Stomach (tissue), 19 donors: ENCODE measurements at places on chromosomes 1 and 21. TPM values are rescaled to one million over a fixed set of nuclear protein-coding genes. Genes with fewer than 3 reads are reported as not detected.
A peak's percentile ranks its signal among the peaks of the same experiment; 100 is the strongest.

GRCh38 chr1:159162516-159163265 lies 8.7 kb upstream of the CADM3 start:
- no peak overlapping the region for H3K4me3 ChIP-seq
- peaks cover 17% of the 10 kb centered on the region for H3K27me3 ChIP-seq
- no peak for DNase-seq
- peaks cover 8% of the 10 kb centered on the region for H3K4me1 ChIP-seq

Gene LCE6A
- total RNA-seq, result not detected

GRCh38 chr1:152388889-152389288 lies 25.2 kb downstream of the CRNN start:
- H3K27ac ChIP-seq, result no peak overlapping the region
- DNase-seq, result no peak
- peaks cover 3% of the 10 kb centered on the region for H3K27me3 ChIP-seq
- no peaks in the 10 kb centered on the region for H3K36me3 ChIP-seq

DNA sequence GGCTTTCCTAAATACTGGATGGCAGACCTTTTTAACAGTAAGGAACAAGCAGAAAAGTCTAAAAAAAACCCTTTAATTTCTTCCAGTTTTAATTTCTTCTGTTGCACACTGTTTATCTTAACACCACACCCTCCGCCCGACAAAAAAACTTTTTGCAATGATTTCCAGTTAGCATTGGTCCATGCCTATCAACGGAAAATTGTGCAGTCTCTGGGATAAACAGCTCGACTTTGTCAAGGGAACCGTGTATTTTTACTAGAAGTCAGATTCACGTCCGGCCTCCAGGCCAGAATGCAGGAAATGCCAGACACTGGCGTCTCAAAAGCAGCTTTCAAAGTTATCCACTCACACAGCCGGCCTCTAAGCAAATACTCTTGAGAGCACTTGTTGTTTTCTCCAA lies 378 bp upstream of the NUP210L start:
- no peak overlapping the region for H3K4me3 ChIP-seq
- H3K27ac ChIP-seq, result peak overlapping the region; percentile 65
- H3K4me1 ChIP-seq, result peaks cover 16% of the 10 kb centered on the region
- peak; percentile 70 for DNase-seq
- H3K27me3 ChIP-seq, result no peaks in the 10 kb centered on the region

Gene CD1D
- not detected for total RNA-seq

Gene CLEC20A
- total RNA-seq, result not detected

Gene TMEM240
- not detected for total RNA-seq

DNA sequence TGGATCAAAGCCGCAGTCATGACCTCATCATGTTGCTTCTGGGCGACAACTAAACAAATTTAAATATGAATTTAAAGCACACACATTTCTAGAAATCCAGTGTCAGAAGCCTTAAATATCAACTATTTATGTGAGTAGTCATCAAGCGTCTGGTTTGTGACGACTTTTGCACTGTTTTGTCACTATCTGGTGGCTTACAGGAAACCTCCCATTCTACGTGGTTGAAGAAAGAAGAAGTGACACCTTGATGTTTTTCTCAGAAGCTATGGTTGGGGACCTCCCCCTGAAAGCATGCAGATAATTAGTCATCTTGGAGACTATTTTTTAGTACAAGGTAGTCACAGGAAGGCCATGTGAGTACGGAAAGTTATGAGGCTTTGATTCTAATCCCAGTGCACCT lies 58.5 kb downstream of the TENT5C start:
- no peak overlapping the region for H3K4me3 ChIP-seq
- H3K27ac ChIP-seq, result no peak overlapping the region
- H3K36me3 ChIP-seq, result no peaks in the 10 kb centered on the region
- H3K27me3 ChIP-seq, result no peaks in the 10 kb centered on the region

DNA sequence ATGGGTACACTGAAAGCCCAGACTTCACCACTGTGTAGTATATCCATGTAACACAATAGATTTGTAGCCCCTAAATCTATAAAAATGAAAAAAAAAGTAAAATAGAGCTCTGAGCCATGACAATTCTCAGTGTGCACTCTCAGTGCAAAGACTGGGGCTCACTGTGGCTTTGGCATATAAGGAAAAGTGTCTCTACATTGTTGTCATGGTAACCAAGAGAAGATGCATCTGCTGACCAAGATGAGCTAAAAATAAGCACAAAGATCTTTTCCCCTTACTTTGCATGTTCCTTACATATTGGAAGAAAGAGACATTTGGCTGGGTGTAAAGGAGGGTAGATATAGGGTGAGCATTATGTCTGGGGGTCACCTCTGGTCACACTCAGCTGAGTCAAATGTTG lies 12.0 kb downstream of the PGLYRP4 start:
- no peak overlapping the region for H3K27ac ChIP-seq
- DNase-seq, result no peak
- H3K27me3 ChIP-seq, result no peaks in the 10 kb centered on the region
- no peaks in the 10 kb centered on the region for H3K4me1 ChIP-seq

DNA sequence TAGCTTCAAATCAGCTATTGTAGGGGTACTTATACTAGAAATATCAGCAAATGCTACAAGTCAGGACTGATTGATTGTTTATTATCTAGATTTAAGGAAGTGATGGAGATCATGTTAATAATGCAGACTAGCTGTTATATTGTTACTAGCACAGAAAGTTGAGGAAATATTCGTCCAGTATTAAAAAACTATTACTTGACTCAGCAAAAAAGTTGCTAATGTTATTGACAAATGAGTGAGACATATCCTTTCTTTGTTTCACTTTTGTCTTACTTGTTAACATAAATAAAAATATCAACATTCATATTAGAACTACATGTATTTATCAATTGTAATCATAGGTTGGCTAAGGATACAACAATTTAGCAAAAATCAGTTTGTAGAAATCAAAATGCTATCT lies 114.1 kb downstream of the WDR3 start:
- H3K36me3 ChIP-seq, result no peaks in the 10 kb centered on the region
- no peak for DNase-seq
- no peak overlapping the region for H3K4me3 ChIP-seq
- H3K27me3 ChIP-seq, result no peaks in the 10 kb centered on the region
- no peak overlapping the region for H3K27ac ChIP-seq

- no peak for DNase-seq
- H3K27ac ChIP-seq, result no peak overlapping the region
- H3K27me3 ChIP-seq, result peaks cover 4% of the 10 kb centered on the region
- no peaks in the 10 kb centered on the region for H3K36me3 ChIP-seq
- no peaks in the 10 kb centered on the region for H3K4me1 ChIP-seq
Observed at GRCh38 chr1:34002810-34003209, 138.9 kb downstream of the HMGB4 start.

GRCh38 chr1:55650444-55650843 lies 435.3 kb upstream of the USP24 start:
- H3K27ac ChIP-seq, result no peak overlapping the region
- no peak for DNase-seq
- no peaks in the 10 kb centered on the region for H3K4me1 ChIP-seq
- H3K36me3 ChIP-seq, result no peaks in the 10 kb centered on the region
- H3K4me3 ChIP-seq, result no peak overlapping the region

DNA sequence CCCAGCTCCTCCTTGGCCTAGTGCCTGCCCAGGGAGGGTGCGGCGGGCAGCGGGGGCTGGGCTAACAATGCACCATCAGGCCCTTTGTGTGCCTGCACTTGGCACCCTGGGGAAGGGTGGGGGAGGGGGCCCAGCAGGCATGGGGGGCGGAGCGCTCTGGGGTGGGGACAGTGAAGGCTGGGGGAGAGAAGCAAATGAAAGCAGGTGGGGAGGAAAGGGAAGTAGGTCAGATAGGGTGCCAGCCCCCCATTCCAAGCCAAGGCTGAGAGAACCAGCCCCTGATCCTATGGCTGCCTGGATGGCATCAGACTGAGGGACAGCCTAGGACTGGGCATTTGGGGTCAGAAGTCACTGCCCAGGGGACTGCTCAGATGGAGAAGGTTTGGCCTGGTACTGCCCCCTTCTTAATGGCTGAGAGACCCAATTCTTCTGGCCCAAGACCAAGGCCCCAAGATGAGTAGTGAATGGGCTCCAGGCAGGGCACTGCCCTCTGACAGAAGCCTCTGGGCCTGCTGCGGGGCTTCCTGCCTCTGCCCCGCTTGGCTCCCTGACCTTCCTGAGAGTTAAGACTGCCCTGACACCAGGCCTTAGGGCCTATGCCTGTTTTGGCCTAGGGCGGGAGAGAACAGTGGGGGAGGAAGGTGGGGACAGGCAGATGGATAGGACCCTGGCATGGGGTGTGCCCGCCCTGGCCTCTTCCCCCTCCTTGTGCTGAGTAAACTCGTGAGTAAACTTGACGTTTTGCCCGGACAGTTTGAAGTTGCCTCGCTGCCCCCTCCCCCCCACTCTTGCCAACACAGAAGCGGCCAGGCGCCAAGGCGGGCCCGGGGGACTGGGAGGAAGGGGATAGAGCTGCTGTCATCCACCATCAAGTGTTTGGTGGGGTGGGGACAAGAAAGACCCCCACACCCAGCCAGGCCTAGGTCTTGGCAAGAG lies 2.7 kb downstream of the ZBTB7B start:
- H3K36me3 ChIP-seq, result no peaks in the 10 kb centered on the region
- H3K4me1 ChIP-seq, result peaks cover 64% of the 10 kb centered on the region
- H3K27ac ChIP-seq, result peak overlapping the region; percentile 100
- peak; percentile 64 for DNase-seq
- H3K4me3 ChIP-seq, result peak overlapping the region; percentile 78

DNA sequence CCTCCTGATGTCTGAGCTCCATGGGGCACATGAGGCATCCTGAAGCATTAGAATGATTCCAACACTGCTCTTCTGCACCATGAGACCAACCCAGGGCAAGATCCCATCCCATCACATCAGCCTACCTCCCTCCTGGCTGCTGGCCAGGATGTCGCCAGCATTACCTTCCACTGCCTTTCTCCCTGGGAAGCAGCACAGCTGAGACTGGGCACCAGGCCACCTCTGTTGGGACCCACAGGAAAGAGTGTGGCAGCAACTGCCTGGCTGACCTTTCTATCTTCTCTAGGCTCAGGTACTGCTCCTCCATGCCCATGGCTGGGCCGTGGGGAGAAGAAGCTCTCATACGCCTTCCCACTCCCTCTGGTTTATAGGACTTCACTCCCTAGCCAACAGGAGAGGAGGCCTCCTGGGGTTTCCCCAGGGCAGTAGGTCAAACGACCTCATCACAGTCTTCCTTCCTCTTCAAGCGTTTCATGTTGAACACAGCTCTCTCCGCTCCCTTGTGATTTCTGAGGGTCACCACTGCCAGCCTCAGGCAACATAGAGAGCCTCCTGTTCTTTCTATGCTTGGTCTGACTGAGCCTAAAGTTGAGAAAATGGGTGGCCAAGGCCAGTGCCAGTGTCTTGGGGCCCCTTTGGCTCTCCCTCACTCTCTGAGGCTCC lies 11.1 kb upstream of the RASSF5 start:
- H3K4me3 ChIP-seq, result no peak overlapping the region
- peak; percentile 71 for DNase-seq
- peak overlapping the region; percentile 43 for H3K27ac ChIP-seq
- H3K4me1 ChIP-seq, result peaks cover 29% of the 10 kb centered on the region

- H3K4me1 ChIP-seq, result no peaks in the 10 kb centered on the region
- H3K27me3 ChIP-seq, result no peaks in the 10 kb centered on the region
- H3K36me3 ChIP-seq, result no peaks in the 10 kb centered on the region
- no peak overlapping the region for H3K27ac ChIP-seq
Observed at GRCh38 chr1:190320952-190321351, 156.7 kb downstream of the BRINP3 start.

DNA sequence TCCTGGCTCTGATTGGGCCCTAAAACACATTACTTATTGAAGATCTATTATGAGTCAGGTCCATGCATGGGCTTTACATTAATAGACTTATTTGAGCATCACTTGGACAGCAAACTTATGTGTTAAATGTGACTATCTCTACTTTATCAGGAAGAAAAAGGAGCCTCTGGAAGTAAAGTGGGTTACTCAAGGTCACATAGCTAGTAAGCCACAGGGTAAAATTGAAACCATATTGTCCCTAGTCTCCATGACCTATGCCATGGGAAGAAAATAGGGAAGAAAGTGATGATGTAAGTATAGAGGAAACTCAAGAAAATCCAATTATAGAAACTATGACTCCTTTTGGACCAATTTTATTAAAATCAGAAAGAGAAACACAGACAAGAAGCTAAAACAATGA lies 555.3 kb downstream of the NUF2 start:
- H3K4me3 ChIP-seq, result no peak overlapping the region
- no peaks in the 10 kb centered on the region for H3K27me3 ChIP-seq
- no peaks in the 10 kb centered on the region for H3K4me1 ChIP-seq
- no peak for DNase-seq
- no peaks in the 10 kb centered on the region for H3K36me3 ChIP-seq

- H3K4me3 ChIP-seq, result no peak overlapping the region
- H3K27ac ChIP-seq, result no peak overlapping the region
- H3K36me3 ChIP-seq, result no peaks in the 10 kb centered on the region
- no peaks in the 10 kb centered on the region for H3K27me3 ChIP-seq
- H3K4me1 ChIP-seq, result peaks cover 47% of the 10 kb centered on the region
Observed at GRCh38 chr1:56434740-56435139, 144.6 kb downstream of the PLPP3 start.

Gene DNASE2B
- not detected for total RNA-seq

Gene FAM110D
- not detected for total RNA-seq
